ENCODE measurements at places on chromosomes 3 and 15.

DNA sequence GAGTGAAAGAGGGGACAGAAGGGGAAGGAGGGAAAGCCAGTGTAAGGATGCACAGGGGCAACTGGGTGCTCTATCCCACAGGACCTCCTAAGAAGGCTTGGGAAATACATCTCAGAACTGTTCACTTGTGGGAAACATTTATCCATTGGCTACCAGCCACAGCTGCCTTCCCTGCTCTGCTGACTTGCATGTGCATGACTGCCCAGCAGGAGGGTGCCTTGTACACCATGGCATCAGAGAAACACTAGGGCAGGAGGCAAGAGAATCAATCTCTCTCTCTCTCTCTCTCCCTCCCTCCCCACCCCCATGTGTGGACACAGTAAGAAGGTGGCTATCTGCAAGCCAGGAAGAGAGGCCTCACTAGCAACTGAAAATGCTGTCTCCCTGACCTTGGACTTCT lies 62.9 kb upstream of the ZBTB38 start:
- DNase-seq: no peak

- no peak for DNase-seq
Measured at GRCh38 chr3:131608296-131608695, 105.5 kb upstream of the MRPL3 start.

DNA sequence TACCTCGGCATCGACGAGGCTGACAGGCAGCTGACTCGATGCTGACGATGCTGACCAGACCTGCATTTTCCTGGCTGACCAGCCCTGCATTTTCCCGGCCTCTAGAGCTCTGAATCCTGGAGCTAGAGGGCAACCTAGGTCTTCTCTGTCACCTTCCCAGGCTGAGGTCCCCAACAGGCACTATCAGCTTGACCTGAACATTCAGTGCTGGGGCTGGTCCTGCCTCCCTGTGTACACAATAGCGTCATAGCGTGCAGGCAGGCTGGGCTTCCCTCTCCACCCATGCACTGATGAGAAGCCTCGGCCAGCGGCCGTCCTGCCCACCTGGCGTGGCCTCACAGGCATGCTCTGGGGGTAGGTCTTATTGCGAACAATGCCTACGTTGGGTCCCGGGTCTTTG lies 62.3 kb upstream of the SNRPA1 start:
- no peak for DNase-seq

GRCh38 chr15:34714476-34715121 lies 40.2 kb downstream of the GJD2 start:
- DNase-seq: no peak

GRCh38 chr3:191290311-191291025 lies 38.7 kb upstream of the CCDC50 start:
- no peak for DNase-seq

- DNase-seq: no peak
Measured at GRCh38 chr15:81152799-81153198, 18.7 kb downstream of the CFAP161 start.

GRCh38 chr15:74580538-74581350 lies 34.9 kb upstream of the CLK3 start:
- DNase-seq: no peak

DNA sequence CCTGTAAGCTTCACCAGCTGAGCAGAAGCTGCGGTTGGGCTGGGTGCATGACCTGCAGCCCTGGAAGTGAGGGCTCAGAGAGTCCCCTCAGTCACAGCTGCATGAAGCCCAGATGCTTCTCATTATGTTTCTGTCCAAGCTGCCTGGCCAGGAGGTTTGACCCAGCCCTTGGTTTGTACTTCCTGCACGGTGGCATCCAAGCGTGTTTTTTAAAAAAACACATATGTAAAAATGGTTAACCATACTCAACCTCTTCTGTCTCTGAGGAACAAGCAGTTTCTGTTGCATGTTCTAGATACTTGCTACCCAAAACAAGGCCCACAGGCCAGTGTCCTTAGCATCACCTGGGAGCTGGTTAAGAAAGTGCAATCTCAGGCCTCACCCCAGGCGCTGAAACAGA lies 76.0 kb upstream of the ATP10A start:
- no peak for DNase-seq

- DNase-seq: no peak
Measured at GRCh38 chr3:69420781-69421520, 35.1 kb upstream of the FRMD4B start.

GRCh38 chr3:15345066-15345607 lies 12.8 kb upstream of the SH3BP5 start:
- DNase-seq: peak; percentile 47

GRCh38 chr3:114762144-114762543 lies 384.9 kb downstream of the ZBTB20 start:
- DNase-seq: no peak

GRCh38 chr3:56288258-56288657 lies 180.0 kb downstream of the ERC2 start:
- DNase-seq: no peak

DNA sequence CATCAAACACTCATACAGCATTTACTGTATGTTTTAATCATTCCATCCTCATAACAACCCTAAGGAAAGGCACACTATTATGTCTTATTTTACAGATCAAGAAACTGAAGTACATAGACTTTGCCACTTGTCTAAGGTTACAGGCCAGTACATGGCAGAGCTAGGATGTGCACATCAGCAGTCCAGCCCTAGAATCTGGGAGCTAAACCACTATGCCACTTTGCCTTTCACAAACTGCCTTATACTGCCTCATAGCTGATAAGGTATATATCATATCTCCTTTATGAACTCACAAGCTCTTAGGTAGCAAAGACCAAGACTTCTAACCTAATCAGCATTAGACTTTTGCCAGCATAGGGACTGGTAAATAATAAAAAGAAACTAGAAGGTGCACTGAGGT lies 49.1 kb downstream of the MYO9A start:
- DNase-seq: no peak

GRCh38 chr3:307182-307581 lies 110.6 kb downstream of the CHL1 start:
- DNase-seq: no peak

DNA sequence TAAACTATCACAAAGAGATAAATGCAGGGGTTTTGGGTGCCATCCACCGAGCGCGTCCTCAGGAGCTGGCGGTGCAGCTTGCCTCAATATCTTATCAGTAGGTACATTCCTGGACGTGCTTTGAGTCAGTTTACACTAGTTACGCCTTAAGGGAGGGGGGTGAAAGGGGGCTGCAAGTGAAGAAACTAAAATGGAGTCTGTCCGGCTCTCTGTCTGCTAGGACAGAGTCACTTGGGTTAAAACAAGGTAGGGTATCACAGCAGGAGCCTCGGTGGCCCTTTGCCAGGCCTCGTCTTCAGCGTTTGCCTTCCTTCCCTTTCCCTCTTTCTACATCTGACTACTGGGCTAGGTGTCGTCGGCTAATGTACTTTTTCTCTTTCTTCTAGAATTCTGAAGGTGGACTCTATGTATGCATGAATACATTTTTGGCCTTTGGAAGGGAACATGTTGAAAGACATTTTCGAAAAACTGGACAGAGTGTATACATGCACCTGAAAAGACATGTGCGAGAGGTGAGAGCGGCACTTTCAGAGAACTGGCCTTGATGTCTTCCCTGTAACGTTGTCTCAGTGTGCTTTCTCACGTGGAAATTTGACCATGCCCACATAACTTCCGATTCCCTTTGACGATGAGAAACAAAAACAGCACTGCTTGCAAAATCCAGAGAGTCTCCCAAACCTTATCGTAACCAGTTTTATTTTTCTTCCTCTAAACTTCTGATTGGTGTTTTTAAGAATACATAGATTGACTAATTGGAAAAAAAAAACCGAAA lies 28.8 kb downstream of the USP13 start:
- no peak for DNase-seq

DNA sequence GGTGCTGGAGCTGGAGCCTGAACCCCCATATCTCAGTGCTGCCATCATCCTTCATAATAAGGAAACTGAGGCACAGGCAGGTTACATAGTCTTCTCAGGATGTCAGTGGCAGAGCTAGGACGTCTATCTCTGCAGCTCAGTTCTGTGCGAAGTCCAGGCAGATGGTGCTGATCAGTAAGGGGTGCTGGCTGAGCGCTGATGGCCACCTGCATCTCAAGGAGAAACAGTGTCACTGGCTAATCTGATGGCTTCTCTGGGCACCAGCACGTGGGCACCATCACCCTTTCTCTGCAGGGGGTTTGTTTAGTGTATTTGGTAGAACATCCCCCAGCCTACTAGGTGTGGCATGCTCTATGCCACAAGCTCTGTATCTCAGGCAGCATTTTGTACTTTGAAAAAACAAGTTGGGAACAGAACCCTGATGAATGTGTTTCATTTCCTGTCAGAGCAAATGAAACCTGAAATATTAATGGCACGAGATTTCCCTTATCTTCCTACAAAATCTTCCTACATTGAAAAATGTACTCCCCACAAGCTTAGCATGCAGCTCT lies 35.1 kb downstream of the APBA2 start:
- no peak for DNase-seq

DNA sequence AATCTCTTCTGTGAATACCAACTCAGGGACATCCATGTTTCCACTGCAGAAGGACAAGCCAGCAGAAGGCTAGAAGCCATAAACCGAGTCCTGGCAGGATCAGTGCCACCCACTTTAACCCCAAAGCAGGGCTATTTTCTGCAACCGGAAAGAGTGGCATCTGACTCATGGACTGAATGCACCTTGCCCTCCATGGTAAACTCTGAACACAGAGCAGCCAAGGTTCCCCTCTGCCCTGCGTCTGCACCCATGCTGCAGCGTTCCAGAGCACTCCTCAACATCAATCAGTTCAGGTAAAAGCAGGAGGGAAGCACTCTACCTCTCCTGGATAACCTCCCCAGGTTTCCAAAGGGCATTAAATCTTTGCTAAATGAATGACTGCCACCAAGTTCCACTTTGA lies 801 bp upstream of the NGRN start:
- DNase-seq: no peak

DNA sequence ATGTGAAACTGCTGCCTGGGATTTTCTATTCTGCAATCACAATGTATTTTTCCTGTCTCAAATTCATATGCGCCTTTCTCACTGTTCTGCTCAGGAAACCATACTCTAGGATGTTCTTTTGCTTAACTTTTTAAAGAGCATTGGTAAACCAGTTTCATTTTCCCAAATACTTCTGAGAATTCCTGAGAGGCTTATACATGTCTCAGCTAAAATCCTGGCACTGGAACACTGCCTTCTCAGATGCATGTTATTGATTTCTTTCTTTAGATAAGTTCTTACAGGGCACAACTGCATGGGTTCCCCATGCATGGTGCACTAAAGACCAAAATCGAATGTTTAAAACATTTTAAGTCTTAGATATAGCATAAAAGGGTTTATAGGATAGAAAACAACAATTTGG lies 178.3 kb upstream of the PLSCR5 start:
- DNase-seq: no peak

DNA sequence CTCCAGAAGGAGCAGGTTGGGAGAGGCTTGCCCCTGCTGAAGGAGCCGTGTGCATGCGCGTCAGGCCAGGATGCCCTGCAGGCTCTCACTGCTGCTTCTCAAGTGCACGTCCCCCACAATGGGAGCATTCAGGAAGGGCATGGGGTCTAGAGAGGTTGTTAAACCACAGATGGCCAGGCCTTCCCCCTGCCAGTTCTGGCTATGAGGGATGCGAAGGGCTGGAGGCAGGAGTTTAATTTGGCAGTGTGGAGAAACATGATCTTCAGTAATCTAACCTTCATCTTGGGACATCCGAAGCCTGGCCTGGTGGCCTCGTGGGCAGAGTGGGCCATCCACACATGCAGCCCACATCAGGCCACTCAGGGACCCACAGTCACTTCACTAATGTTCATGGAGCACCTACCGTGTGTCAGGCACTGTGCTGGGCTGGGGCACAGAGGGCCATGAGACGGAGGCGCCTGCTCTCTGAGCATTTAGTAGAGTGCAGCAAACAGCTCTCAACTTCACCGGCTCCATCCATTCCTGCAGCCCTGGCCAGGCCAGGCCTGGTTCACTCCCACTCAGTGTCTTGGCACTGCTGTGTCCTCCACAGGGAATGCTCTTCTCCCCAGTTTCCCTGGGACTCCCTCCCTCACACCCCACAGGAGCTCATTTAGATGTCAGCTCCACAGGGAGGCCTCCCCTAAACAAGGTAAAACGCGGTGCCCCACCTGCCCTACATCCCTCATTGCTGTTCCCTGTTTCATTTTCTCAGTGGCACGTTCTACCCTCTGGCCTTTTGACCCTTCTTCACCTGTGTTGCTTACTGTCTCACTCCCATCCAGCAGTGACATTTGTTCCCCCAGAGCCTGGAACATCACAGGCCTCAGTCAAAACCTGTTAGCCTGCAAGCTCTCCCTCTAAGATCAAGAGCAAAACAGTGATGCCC lies 4.0 kb downstream of the CFAP100 start:
- DNase-seq: no peak

- DNase-seq: no peak
Measured at GRCh38 chr15:88535100-88535499, 11.4 kb downstream of the DET1 start.

- no peak for DNase-seq
Measured at GRCh38 chr3:111246967-111247760, 175.5 kb downstream of the NECTIN3 start.

GRCh38 chr15:82108489-82109078 lies 62.8 kb upstream of the MEX3B start:
- DNase-seq: no peak

DNA sequence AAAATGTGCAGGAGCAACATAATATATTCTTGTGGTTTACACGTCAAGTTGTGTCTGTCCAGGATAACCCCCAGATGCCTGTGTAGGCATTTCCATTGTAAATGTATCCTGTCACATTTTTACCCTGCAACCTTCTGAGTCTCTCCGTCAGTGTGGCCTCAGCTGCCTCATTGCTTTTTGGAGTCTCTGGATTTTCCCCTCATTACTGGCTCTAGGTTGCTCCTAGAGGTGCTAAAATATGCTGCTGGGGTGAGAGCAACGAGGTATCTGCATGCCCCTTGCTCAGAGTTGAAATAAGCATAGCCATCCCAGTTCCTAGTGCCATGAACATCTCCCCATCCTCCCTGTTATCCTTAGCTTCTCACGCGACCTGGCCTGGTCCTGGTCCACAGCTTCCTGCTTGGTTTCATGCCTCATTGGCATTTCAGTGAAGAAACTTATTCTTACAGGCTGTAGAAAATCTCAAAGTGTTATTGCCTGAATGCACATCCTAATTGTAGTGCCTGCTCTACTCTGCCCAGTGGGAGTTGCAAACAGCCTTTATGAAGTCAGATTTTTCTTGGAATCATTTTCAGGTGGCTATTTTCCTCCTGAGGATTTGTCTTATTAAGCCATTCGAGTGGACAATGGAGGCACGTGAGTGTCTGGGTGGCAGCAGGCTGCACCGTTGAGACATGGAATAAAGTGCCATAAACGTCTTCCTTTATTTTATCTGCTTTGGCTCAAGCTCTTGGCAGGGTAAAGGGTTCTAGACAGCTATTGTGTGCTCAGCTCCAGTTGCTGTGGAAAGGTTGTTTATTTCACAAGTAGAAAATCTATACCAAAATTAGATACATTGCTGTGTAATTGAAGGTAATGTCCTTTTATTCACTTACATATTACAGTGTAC lies 33.2 kb downstream of the OXNAD1 start:
- no peak for DNase-seq

- DNase-seq: no peak
Measured at GRCh38 chr3:30644615-30645014, 38.2 kb downstream of the TGFBR2 start.
